PC-3 (cell line): ENCODE measurements at places on chromosomes 6 and 20.

DNA sequence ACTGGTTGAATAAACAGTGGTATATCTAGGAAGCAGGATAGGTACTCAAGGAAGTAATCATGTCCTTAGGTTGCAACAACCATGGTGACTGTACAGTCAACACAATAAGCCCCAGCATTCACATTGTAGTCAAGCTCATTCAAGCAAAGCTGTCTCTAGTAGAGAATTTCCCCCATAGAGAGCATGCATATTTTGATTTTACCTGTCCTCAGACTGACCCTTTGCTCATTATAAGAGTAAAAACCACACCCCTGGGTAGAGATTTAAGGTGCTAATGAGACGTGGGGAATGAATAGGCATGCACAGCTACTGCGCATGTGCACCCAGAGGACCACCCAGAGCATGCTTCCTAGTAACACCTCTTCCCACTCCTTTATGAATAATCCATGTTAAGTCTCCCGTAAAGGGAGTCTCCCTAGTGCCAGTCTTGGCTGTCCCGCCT, 6.1 kb upstream of the RNF8 start:
- DNase-seq, result no peak

DNA sequence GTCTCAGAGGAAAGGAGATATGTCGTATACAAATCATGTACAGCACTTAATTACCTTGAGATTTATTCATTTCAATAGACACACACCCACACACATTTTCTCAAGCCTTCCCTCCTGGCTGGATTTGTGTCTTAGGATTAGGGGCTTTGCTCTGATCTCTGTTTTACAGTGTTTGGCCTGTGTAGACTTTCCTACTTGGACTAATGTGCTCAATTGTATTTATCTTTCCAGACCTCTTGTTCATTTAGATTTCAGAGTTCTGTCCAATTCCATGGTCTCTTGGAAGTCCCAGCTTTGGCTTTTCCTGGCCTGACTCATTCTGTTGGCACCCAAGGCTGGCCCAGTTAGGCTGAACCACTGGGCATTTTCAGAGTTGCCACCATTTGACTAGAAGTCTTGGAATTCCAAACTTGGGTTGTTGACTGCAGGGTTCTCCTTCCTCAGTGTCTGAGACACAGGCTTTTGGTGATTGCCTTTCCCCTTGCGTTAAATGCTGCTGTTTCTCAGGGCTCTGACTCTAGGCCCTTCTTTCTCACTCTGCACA, 8.9 kb upstream of the RFPL4B start:
- DNase-seq, result no peak

DNA sequence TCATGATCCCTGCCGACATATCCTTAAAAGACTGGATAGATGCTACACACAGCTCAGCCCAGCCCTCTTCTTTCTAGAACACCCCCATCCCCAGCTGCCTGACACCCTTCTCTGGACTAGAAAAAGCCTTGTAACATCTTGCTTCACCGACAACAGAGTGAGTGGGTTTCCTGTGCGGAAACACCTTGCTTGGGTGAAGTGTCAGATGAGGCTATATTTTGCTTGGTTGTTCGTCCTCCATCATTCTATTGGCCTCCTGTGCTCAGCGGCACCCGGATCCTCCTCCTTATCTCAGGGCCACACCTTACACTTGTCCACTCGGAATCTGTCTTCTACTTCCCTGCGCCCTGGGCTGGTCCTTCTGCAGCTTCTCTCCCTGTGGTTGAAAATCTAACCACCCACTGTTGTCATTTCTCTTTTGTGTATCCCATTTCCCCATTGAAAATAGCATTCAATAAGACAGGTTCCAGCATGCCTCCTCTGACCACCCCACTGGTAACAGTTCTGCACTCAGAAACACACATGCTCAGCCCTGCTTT, 101.3 kb upstream of the MLN start:
- no peak for DNase-seq

- no peak for DNase-seq
These were observed 17.1 kb upstream of the ERVFRD-1 start for GRCh38 chr6:11128608-11129007.

DNA sequence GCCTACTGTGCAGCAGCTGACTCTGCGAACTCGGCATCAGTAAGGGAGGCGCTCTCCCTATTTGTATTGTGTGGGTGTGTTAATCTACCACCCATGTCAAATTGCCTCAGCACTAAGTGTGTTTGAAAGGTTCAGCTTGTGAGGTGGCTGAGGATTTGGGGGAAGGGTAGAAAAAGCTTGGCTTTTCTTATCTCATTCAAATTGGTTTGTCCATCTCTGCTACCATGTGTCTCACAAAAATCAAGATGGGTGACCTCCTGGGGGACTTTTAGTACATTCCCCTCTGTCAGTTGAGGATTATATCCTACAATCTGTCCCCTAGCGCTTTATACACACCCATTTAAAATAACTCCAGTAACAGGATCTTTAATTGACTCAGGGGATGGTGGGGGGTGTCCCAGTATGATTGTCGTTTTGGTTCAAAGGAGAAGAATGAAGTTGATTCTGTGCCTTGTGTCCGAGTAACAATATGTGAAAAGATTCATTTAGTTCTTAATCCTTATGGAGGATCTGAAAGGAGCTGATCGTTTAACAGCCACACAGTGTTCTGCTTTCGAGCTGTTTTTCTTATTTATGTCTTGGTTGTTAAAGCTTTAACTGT, 609.6 kb downstream of the PKHD1 start:
- DNase-seq, result no peak

GRCh38 chr20:44691424-44692423, 23.4 kb upstream of the CCN5 start:
- no peak for DNase-seq

GRCh38 chr6:131660195-131660594, 23.1 kb downstream of the ENPP3 start:
- peak; percentile 62 for DNase-seq

- no peak for DNase-seq
These were observed 14.5 kb upstream of the SNRPB start for GRCh38 chr20:2485080-2485479.

DNA sequence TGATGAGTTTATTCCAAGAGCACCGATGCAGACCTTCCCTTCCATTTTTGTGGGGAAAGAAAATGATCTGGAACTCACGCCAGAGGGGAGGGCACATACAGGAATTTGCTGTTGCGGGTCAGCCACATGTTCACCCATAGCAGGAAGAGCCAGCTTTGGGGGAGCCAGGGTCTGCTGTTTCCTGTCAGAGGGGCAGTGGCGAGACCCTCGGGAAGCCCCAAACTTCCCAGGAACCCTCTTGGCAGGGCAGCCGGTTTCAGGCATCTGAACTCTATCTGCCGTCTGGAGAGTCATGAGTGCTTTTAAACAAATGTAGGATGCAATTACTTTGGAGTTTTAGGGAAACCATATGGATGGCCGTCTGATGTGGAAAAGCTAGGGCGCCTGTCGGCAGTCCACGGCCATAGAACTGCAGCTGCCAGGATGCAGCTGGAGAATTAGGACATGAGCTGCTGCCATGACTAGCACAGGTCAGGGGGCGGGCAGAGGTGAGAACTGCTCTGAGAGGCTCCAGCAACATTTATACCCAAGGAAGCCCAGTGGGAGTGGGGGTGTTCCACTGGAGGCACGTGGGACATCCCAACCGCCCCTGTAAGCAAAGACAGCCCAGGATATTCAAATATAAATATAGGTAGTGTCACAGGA, 14.8 kb upstream of the SERPINB9 start:
- no peak for DNase-seq

DNA sequence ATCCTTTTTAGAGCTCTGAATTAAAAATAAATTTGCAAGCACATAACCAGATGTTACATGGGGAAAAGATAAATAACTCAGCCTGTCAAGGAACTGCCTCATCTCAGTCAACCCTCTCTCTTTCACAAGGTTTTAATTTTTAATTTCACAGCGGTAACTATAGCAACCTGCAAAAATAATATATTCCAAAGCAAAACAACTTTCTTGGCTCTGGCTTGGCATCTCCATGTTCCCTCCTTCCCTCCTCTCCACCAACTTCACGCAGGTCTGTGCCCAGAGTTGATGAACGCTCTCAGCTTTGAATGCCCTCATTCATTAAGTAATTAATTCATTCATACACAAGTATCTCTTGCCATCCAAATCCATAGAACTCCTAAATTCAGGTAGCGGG, 32.5 kb upstream of the SIRPA start:
- DNase-seq, result no peak

- no peak for DNase-seq
These were observed 5.4 kb downstream of the NOX3 start for GRCh38 chr6:155450240-155450581.

DNA sequence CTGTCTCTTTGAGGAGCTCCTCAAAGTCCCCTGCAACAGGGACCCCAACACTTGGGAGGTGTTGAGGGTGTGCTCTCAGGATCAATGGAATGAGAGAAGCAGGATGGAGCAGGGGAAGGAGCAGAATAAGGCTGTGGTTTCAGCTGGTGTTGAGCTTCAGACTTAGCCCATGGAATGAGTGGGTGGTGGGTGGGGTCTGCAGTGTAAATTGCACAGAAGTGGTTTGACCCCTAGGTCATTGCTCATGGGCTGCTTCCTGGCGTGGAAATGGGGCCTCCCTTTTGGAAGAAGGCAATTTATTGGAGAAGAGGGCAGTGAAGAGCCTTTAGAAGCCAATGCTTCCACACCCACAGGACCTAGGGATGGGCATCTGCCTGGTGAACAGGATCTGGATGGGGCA, 37.0 kb upstream of the KCNG1 start:
- DNase-seq, result no peak

- no peak for DNase-seq
These were observed 1.8 kb downstream of the NKX2-2 start for GRCh38 chr20:21511850-21512633.
